ENCODE measurements at places on chromosomes 1 and 21. TPM values are rescaled to one million over a fixed set of nuclear protein-coding genes. Genes with fewer than 3 reads are reported as not detected.

- DNase-seq: peak; percentile 95
These were observed at the start of gene PIK3C2B for GRCh38 chr1:204494281-204495077. Gene PIK3C2B (minus strand): TSS chr1:204494805. CDS start chr1:204469802, 25,003 bp downstream.

GRCh38 chr21:16517383-16517782 is 787.6 kb downstream of the USP25 start:
- DNase-seq: no peak

GRCh38 chr1:162327144-162327787 is 49.4 kb downstream of the SPATA46 start:
- no peak for DNase-seq

- no peak for DNase-seq
These were observed 21.4 kb downstream of the PRRC2C start for GRCh38 chr1:171506525-171507304.

DNA sequence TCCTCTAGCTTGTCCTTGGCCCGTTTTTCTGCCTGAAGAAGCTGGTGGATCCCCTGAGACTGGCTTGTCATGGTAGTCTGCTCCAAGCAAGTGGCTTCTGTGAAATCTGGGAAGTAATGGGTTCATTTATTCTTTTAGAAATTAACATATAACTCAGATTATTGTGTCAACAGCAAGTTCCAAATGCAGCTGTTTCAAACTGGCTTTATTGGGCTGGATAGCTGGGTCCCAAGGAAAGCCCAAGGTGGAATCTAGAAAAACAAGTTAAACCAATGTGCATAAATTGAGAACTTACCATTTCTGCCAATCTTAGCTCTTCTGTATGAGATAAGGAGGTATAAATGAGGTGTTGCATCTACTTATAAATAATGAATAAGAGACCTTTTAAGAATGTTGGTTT is at the start of gene ATP6V1G3:
Gene ATP6V1G3 (minus strand): TSS at position 101 of the 400 bp plus-strand sequence. CDS start 30 bp downstream, at position 71.
- DNase-seq: no peak

The DNM3 gene
- total RNA-seq: 6.7 TPM

The MSH4 gene
- total RNA-seq: 0.24 TPM
